ENCODE measurements at places on chromosomes 3 and 15.

- no peak for DNase-seq
Measured at GRCh38 chr3:75048650-75049049, 434.2 kb upstream of the CNTN3 start.

GRCh38 chr15:69451951-69452691 is 497 bp upstream of the RPLP1 start:
- no peak for DNase-seq

GRCh38 chr15:46304321-46304720 is 669.5 kb downstream of the SQOR start:
- DNase-seq = no peak

GRCh38 chr3:197024881-197025735 is 4.5 kb downstream of the MELTF start:
- DNase-seq = no peak

DNA sequence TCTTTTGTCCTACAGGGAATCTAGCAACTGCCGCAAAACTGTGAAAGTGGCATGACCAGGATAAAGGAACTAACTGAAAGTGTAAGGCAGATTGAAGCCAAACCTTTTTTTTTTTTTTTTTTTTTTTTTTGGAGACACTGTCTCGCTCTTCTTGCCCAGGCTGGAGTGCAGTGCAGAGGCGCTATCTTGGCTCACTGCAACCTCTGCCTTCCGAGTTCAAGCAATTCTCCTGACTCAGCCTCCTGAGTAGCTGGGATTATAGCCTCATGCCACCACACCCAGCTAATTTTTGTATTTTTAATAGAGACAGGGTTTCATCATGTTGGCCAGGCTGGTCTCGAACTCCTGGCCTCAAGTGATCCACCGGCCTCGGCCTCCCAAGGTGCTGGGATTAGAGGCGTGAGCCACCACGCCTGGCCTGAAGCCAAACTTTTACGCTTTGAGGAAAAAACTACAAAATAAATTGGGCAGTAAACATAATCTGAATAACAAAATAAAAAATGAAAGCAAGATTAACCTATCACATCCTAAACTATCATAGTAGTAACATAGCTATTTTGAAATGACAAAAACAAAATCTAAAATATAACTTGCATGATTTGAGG is 9.7 kb downstream of the SLTM start:
- no peak for DNase-seq

DNA sequence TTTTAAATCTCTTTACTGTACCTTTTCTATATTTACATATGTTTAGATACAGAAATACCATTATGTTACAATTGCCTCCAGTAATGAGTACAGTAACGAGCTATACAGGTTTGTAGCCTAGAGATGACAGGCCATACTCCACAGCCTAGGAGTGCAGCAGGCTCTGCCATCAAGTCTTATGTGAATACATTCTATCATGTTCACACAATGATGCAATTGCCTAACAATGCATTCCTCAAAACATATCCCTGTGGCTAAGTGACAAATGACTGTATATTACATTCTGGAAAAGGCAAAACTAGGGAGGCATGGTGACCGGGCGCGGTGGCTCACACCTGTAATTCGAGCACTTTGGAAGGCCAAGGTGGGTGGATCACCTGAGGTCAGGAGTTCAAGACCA is 192.4 kb upstream of the IGF1R start:
- DNase-seq = no peak

DNA sequence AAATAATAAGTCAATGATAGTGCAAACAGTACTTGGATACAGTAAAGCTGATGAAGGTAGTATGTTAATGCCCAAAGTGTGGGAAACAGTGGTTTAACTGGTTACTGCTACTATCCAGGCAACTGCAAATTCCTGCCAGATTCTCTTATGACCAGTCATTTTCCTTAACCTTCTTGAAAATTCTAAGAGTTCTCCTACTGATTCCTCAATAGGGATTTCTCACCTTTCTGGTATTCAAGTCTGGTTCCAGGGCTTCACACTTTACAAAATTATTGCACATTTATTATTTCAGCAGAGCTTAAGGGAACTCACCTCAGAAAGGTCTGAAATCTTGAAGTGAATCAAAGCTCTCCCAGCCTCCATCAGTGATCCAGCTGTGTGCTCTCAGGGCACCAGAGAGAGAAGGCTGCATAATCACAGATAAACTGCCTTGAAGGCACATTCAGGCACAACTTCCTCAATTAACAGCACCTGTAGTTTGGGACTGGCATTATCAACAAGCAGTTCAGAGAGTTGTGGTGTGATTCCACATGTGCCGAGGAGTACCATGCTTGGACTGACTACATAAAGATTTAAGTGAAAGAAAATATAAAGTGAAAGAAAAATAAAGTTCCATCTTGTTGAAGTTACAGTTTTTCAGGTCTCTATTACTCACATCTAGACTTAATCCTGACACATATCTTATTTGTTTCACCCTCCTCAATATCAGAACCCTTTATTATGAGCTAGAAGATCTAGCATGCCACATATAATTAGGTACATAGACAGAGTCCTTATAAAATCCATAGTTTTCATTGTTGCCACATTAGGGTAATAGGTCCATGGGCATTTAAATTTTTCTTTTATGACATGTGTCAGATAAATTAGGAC is 59.5 kb upstream of the TIPARP start:
- no peak for DNase-seq

GRCh38 chr3:109045271-109046040 is 72.5 kb downstream of the MORC1 start:
- peak; percentile 16 for DNase-seq

GRCh38 chr3:25002052-25002451 is 426.0 kb upstream of the RARB start:
- no peak for DNase-seq

DNA sequence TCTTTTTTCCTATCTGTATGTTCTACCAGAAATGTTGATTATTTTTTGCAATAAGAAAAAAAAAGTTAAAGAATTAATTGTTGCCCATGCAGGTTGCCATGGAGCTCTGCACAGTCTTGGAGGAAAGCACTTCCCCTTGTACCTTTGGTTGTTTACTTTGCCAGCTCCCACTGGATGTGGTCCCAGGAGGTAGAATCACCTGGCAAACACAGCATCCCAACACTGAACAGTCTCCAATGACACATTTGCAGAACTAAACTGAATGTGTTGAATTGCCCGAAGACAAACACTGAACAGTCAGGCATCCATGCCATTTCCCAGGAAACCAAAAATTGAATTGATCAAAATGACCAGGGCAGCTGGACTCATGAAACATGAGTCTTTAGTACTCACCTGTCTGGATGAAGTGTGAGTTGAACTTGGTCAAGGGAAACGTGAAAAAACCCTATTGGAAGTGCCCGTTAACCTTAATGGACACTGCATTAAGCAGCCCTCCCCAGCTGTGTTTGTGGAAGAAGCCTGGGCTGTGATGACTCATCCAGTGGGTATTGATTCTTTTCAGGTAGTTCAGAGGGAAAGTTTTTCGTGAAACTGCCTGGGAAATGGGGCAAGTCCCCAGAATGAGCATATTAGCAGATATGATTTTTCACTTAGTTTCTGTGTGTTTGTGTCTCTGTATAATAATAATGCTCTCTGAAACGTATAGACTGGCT is 284.7 kb upstream of the STT3B start:
- DNase-seq = no peak

GRCh38 chr15:81410318-81410753 is 36.3 kb upstream of the TMC3 start:
- peak; percentile 53 for DNase-seq

DNA sequence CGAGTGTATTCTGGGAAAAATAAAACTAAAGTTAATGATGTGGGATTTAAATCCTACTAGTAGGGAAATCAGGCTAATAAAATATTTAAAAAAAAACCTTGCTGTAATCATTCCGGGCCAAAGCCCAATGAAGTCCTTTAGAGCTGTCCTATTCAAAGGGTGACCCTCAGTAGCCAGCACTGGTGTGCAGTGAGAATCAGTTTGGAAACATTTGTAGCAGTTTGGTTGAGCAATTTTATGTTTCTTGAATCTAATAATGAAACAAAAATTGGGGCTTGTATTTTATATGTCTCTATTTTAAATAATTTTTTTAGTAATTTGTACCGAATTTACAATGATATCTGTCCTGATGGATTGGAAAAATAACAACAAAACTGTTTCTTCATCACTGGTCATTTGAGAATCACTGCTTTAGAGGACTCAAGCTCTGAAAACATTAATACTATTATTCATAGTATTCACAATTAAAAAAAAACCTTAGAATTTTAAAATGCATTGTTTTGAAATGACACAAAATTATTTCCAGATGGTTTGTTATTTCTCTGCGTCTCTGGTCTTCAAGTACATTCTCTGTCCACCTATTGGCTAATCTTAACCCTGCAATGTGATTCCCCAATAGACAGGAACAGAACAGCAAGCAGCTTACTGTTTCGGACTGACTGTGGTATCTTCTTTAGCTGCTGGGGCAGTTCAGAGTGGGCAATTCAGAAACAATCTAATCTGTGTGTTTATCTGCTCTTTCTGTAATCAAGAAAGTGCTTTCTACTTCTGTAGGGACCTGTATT is 71.2 kb downstream of the OTOL1 start:
- no peak for DNase-seq

GRCh38 chr15:30791239-30792175 is 112.2 kb upstream of the FAN1 start:
- DNase-seq = no peak

DNA sequence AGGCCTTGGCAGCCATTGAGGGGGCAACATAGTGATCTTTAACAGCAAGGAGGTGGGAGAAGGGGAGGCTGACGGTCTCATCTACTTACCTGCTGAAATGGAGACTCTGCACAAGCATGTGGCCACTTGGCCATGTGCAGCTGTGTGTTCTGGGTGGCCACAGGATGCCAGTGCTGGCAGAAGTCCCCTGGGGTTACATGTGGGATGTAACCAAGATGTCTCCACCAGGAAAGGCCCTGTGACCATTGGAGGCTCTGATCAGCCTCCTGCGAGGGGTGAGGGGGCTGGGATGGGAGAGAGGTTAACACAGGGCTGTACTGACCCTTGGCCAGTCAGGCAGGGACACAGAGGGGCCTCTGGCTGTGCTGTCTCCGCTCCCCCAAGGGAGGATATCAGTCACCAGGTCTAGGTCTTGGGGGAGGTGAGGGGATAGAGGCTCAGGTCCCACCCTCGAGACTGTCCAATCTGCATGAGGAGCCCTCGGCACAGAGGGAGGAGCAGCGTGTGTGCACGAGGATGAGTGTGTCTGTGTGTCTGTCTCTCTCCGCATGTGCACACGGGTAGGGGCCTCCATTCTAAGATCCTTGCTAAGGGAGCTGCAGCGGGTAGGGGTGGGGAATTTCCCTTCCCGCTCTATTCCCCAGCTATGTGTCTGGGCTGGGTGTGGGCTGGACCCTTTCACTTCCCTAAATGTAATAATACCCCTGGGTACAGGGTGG is 19.5 kb downstream of the PRKCD start:
- peak; percentile 83 for DNase-seq

DNA sequence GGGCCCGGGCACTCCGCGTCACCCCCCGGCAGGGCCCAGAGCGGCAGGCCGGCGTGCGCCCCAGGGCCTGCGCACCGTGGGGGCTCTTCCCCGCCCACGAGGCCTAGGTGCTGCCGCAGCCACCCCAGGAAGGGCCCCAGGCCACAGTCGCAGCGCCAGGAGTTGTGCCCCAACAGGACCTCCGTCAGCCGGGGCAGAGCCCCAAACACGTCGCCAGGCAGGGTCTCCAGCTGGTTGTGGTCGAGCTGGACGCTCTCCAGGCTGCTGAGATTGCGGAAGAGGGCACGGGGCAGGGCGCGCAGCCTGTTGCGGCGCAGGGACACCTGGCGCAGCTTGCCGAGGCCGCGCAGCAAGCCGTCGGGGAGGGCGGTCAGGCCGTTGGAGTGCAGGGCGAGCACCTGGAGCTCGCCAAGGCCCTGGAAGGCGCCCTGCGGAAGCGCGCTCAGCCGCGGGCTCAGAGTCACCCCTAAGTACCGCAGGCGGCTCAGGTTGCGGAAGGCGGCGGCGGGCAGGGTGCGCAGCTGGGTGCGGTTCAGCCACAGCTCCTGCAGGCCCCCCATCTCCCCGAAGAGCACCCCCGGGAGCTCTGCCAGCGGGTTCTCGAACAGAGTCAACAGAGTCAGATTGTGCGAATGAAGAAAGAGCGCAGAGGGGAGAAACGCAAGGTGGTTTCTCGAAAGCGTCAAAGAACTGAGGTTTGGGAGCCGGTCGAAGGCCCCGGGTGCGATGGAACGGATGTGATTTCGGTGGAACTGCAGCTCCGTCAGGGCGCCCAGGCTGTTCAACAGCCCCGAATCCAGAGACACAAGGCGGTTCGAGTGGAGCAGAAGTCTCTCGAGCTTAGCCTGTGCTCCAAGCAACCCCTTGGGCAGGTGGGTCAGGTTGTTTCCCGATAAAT is 2.0 kb downstream of the GP5 start:
- no peak for DNase-seq

DNA sequence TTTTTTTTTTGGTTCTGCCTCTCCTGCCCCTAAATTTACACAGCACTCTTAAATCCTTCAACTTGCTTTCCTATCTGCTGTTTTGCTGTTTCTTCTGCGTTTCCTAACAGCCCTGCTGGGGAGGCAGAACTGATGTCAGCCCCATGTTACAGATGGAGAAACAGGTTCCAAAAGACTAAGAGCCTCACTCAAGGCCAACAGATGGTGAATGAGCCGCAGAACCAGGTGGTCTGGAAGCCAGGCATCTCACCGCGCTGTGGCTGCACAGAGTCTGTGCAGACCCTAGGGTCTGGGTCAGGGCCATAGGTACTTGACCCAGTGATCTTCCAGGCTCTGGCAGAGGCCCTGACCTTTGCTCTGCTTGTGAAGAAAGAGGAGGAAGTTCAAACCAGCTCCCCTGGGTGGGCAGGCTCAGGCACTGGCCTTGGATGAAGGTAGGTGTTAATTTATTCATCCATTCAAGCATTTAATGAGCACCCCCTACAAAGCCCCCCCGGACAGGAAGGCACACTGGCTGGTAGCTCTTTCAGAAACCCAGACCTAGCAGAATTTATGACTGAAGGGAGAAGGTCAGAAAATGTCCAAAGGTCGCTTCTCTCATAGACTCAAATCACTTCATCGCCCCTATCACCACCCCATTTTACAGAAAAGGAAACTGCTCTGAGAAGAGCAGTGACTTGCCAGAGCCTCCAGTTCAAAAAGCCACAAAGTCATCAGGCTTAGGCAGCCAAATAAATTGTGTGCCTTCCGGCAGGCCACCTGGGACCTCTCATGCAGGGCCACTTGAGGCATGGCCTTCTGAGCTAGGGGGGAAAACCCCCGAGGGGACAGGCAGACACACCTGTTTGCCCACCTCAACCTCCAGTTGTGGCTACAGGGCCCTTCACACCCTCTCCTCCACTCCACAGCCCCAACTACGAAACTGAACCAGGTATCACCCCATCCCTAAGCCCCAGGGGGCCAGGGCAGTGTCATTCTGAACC is 2.7 kb downstream of the CHDH start:
- DNase-seq = no peak

GRCh38 chr3:178367817-178368617 is 168.2 kb upstream of the KCNMB2 start:
- DNase-seq = no peak
